ENCODE measurements at places on chromosomes 11 and 22.

DNA sequence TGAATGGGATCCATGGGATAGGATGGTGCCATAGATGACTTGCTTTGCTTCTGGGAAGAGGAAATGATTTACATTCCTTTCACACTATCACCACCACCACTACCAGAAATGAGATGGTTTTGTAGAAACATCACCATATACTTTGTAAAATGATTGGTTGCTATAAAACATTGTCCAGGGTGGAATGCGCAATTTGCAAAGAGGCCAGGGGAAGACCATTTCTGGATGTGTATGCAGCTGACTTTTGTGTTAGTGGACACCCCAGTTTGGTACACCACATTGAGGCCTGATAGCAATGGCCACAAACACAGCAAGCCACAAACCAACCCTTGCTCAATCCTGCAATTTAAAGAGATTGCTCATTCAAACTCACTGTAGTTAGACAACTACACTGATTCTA is 56.7 kb upstream of the RCN1 start:
- no peak for DNase-seq

- no peak for DNase-seq
Measured at GRCh38 chr11:126723665-126724045, 276.9 kb downstream of the KIRREL3 start.

GRCh38 chr11:72426758-72427157 is 7.6 kb downstream of the CLPB start:
- DNase-seq: no peak

DNA sequence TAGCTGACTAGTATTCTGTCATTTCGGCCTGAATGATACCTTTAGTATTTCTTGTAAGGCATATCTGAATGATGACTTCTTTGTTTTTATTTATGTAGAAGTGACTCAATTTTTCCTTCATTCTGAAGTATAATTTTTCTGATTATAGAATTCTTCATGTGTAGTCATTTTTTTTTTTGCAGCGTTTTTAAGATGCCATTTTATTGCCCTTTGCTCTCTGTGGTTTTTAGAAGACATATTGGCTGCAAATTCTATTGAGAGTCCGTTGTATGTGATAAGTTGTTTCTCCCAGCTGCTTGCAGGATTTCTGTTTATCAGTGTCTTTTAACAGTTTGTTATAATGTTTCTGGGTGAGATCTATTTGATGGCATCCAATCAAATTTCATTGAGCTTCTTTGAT is 1224.8 kb downstream of the JRKL start:
- DNase-seq: no peak

GRCh38 chr11:69383372-69384250 is 89.7 kb downstream of the MYEOV start:
- DNase-seq: no peak

- no peak for DNase-seq
Measured at GRCh38 chr11:17371614-17372013, 16.8 kb downstream of the KCNJ11 start.

GRCh38 chr11:92948116-92948515 is 21.3 kb upstream of the MTNR1B start:
- DNase-seq: no peak

DNA sequence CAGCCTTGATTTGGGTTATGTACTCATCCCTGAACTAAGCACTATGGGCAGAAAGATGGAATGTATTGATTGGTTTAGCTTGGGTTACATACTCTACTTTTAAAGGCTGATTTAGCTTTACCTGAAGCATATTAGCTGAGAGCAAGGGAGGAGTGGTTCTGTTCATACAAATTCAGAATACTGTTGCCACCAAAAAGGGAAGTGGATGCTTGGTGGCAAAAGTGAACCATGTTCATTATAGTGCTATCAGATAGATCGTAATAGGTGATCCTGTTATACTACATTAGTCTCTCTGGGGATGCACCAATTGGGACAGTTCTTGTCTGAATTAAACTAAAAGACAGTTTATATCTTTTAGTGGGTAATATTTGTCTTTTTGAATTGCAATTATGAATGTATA is 44.5 kb upstream of the RRM1 start:
- no peak for DNase-seq

GRCh38 chr22:32700191-32700882 is 101.2 kb upstream of the TIMP3 start:
- DNase-seq: no peak

GRCh38 chr11:118623269-118623655 is 15.8 kb downstream of the PHLDB1 start:
- DNase-seq: no peak

- DNase-seq: no peak
Measured at GRCh38 chr11:124884869-124885479, 12.7 kb downstream of the ROBO4 start.

All from C1 segment of cervical spinal cord (tissue), 14 donors.